ENCODE measurements at places on chromosomes 5 and 9.
A peak's percentile ranks its signal among the peaks of the same experiment; 100 is the strongest.

DNA sequence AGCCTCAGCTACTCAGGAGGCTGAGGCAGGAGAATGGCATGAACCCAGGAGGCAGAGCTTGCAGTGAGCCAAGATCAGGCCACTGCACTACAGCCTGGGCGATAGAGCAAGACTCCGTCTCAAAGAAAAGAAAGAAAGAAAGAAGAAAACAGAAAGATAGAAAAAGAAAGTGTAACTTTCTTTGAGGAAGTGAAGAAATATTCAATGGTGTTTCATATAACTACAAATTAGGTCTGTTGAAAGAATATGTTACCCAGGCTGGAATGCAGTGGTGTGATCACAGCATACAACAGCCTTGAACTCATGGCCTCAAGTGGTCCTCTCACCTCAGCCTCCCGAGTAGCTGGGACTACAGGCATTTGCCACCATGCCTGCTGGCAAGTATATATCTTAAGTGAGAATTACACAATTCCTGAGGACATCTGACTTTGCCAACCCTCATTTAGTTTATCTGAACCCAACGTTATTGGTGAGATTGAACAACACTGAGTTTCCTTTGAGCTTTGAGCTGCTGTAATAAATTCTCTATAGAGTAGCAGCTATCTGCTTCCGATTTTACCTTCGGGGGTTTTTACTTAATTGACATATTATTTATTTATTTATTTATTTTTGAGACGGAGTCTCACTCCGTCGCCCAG is 2.0 kb upstream of the FAF2 start:
- no peak for DNase-seq

- DNase-seq = no peak
These were observed 27.5 kb upstream of the THG1L start for GRCh38 chr5:157703736-157704135.

GRCh38 chr9:16459421-16460148 is 410.9 kb downstream of the BNC2 start:
- DNase-seq = no peak

GRCh38 chr9:88571419-88571818 is 36.4 kb downstream of the NXNL2 start:
- no peak for DNase-seq

DNA sequence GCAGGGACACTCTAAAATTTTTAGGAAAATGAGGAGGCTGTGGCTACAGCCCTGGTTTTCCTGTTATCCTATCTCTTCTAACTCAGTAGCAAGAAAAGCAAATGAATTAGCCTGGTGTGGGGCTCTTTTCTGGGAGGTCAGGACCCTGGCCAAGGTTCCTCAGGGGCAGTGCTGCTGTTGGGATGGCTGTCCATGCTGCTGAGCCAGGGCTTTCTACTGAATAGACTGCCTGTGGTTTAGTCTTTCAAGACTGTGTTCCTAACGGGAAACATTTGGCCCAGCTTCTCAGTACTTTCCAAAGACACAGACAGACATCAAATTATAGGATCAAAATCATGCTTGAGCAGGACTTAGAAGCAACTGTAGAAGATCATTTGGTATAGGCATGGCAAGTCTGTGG is 18.1 kb downstream of the TNC start:
- no peak for DNase-seq

DNA sequence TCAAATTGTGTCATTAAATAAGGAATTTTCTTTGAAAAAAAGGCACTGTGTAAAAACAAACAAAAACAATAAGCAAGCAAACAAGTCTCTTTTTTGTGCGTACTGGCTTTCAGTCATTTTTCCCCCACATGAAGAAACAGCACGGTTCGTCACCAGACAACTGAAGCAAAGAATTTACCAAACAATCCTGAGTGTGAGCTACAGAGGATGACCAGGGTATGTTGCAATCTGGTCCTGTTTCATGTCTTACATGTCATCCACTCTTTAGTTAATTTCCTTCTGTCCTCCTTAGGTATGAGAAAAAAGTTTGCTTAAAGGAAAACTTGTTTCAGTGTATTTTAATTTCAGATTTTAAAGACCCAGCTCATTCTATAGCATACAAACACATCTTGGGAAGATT is 1080.7 kb upstream of the NUDT12 start:
- DNase-seq = no peak

GRCh38 chr9:121732886-121733285 is 81.5 kb downstream of the DAB2IP start:
- DNase-seq = no peak

DNA sequence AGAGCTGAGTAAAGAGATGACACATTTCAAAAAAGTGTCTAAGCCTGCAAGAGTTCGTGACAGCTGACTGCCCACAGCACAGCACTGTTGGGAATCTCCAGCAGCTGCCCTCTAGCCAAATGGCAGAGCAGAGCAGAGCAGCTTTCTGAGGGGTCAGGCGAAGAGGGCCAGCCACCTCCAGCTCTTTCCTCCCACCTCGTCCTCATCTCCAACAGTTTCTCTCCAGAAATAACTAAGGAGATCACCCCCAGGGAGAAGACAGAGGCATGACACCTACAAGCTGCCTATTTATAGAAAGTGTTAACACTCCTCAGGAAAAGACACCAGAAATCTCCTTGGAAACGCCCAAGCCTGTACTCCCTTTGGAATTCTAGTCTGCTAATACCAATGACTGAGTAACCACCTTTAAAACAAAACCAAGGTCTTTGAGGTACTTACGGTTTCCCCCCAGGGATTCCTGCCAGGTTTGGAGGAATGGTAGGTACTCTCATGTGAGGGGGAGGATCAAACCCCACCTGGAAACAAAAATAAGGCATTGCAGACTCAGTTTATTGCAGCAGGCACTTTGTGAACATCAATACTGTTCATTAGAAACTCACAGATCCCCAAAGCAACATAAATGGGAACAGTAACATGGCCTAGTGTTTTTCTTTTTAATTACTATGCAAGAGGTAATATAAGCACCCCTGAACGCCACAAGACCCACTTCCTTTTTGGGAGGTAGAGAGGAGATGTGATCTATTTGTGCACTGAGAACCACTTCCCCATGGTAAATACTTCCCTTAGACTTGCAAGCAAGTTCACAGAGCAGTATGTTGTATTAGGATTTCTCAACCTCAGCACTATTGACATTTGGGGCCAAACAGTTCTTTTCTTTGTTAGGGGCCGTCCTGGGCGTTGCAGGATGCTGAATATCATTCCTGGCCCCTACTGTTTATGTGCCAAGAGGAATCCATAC is 79.3 kb downstream of the TLE1 start:
- DNase-seq = no peak

DNA sequence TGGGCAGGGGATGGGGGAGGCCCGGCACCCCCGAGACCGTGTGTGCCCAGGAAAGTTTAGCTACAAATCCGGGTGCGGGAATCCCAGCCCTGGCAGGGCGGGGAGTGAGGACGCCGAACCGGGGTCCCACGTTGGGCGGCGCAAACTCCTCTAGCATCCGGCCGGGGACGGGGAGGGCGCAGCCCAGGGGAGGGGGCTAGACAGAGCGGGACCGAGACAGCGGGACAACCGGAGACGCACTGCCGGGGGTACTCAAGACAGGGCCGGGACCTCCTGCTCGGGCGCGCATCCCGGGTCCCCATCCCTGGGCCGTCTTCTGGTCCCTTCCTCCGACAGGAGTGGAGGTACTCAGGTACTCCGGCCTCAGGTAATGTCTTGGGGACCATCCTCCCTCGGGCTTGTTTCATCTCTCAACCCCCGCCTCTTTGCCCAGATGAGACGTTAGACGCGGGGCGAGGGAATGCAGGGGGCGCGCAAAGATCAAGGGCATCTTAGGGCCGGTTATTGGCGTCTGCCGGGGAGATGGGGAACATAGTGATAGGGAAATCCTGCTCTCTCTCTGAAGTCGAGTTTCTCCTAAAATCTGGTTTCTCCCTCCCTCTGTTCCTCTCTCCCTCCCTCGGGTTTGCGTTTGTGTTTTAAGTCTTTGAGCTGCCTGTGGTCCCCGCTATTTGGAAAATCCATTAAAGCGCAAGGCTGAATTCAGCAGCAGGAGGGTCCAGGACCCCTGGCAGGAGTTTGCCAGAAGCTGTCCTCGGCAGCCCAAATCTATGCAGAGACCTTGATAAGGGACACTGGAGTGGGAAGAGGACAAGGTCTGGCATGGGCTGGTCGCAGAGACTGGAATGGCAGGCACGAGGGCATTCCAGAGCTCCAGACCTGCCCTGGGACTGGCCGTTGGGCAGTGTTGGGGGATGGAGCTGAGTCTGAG is 815 bp downstream of the PDZD2 start:
- no peak for DNase-seq

DNA sequence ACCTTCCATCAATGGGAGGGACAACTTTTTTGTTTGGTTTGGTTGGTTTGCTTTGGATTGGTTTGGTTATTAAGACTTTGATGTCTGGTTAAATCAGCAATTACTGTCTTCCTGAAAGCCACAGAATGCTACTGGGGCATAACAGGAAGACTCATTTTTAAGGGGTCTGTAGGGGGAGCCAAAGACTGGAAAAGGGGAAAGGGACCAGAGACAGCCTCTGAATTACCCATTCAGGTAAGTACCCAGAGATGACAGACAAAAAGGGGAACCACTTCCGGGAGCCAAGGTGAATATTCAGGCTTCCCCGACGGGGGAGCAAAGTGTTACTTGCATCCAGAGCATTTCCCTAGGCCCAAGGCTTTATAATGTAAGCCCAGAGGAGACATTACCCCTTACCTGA is 4.6 kb upstream of the FEM1C start:
- DNase-seq = peak; percentile 47

GRCh38 chr5:135329913-135330797 is 68.9 kb downstream of the MACROH2A1 start:
- DNase-seq = no peak

DNA sequence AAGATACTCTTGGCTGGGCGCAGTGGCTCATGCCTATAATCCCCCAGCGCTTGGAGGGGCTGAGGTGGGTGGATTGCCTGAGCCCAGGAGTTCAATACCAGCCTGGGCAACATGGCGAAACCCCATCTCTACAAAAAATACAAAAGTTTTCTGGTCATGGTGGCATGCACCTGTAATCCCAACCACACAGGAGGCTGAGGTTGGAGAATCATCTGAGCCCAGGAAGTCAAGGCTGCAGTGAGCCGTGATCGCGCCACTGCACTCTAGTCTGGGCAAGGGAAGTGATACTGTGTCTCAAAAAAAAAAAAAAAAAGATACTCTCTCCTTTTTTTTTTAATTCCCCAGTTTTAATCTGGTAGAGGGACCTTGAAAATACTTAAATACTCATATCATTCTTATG is 15.0 kb downstream of the ANKRD33B start:
- DNase-seq = no peak

DNA sequence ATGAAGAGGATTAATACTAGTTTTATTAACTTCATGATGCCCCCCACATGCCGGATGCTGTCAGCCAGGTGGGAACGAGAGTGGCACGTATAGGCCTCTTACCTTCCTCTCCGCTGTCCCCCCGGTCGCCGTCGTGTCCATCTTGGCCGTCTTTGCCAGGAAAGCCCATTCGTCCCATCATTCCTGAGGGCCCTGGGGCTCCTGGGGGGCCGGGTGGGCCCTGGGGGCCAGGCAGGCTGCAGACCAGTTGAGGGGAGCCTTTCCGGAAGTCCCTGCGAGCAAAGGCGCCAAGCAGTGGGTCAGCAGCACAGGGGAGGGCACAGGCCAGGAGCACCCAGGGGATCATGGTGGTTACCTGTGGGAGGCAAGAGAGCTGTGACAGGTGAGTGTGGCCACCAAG is 15.8 kb downstream of the C1QTNF2 start:
- DNase-seq = no peak

GRCh38 chr5:50722223-50722622 is 55.8 kb downstream of the PARP8 start:
- DNase-seq = no peak

DNA sequence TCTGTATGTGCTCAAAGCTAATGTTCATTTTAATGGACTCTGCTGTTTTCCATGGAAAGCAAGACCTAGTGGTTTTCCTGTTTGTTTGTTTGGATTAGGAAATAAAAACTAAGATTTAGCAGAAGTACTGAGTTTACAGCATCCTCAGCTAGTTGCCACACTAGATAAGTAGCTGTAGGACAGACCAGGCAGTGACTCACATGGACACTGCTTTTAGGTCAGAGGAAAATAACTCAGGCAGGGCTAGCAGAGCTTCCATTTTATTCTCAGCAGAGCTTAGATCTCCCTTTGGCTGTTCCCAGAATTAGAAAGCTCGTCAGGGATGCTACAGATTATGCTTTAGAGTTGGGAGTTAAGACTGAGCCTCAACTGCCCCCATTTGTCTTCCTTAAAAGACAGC is 204.4 kb downstream of the SH3GL2 start:
- DNase-seq = no peak

DNA sequence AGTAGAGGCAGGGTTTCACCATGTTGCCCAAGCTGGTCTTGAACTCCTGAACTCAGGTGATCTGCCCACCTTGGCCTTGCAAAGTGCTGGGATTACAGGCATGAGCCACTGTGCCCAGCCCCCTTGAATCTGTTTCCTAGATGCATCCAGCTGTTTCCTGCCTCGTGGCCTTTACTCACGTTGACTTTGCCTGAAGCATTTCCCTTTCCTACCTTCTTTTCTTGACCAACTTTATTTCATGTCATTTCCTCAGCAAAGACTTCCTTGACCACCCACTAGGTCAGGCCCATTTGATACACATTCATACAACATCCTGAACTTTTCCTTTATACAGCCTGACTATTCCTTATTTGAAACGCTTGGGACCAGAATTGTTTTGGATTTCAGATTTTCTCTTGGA is 51.0 kb downstream of the DOCK2 start:
- no peak for DNase-seq

- DNase-seq = no peak
These were observed 9.0 kb downstream of the FCN1 start for GRCh38 chr9:134908524-134909309.

DNA sequence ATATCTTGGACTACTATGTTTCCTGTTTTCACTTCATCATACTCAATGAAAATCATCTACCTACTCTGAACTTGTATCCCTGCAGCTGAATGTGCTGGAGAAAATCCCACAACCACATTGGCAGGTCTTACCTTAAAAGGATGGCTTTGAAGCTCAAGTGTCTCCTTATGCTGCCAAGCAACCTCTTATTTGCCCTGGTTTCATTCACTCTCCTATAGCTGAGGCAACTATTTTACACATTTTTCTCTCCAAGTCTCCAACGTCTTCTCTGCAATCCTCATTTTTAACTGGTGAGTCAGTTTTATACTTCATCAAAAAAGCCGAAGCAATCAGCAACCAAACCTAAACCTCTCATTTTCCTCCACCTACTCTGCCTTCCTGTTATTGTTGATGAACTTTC is 49.7 kb downstream of the POU4F3 start:
- no peak for DNase-seq

GRCh38 chr5:168528521-168529373 is at the start of gene FBLL1:
Gene FBLL1 (plus strand): TSS chr5:168529305. CDS start chr5:168529505, 200 bp downstream.
- no peak for DNase-seq

DNA sequence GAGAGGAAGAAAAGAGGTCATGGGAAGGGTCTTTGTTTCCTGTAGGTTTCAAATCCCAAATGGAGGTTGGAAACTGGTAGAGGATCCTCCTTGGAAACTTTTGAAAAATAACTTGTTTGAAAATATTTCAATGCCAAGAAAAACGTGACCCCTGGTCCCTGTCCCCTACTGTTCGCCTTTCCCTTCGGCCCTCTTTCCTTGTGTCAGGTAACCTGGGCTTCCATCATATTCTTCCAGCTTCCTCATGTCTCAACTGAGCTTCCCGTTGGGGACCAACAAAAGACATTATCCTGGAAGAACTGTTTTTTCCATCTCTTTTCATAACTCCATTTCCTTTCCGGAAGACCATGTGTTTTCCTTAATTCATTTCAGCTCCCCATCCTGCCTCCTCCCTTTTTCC is 266.8 kb upstream of the ANKRD55 start:
- DNase-seq = no peak

GRCh38 chr9:98241357-98242300 is 13.8 kb downstream of the TBC1D2 start:
- DNase-seq = no peak

Data from hematopoietic multipotent progenitor cell treated with erythropoietin and hydrocortisone succinate and interleukin-3 and kit ligand, for 17 days (in vitro differentiated cells).